ENCODE measurements at places on chromosomes 6 and 20.

DNA sequence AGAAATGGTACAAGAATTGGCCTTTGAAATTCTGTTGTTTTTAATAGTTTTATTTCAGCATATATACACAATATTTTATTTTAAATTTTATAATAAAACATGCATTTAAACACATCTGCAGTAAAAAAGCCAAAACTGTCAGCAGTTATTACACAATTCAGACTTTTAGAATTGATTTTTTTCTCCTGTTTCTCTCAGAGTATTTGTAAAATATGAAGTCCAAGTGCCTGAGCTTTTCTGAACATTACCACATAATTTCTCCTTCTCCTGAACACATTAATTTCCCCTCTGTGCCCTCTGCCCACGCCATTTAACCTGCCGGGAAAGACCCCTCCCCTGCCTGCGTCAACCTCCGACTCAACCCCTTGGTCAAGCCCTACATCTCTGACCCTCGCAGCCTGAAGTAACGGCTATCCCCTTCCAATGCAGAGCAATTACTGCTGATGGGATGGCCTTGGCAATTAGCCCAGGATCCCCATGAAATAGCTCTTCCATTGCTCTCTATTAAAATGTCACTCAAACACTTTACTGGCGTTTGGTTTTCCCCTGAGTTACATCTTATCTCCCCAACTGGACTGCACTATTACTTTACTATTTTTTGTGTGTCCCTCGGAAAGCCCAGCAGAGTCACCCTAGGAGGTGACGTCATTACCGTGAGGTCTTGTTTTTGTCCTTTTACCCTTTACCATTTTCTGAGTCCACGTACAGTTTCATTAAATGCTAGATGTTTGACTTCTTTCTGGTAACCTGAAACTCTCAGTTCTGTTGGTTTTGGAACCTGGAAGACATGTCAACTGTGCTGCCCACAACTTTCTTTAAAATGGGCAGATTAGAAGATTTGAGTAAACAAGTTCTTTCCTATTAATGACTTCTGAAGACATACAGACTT lies 146.7 kb upstream of the TAB2 start:
- no peak for DNase-seq

DNA sequence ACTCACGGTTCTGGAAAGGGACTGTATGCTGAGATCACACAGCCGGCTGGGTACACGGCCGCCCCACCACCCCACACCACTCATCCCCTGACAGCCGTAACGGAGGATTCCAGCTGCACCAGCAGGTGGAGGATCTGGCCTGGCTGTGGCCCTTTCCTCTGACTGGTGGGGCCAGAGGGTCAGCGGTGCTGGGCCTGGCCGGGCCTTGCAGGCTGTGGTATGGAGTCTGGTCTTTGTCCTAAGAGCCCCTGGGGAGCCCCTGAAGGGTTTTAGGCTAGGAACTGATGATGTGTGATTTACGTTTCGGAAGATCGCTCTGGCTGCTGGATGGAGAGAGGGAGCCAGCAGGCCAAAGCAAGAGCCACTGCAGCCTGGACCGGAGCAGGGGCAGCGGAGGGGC lies 26.6 kb downstream of the NOL4L start:
- DNase-seq: no peak

GRCh38 chr20:40865095-40865494 lies 163.5 kb upstream of the TOP1 start:
- DNase-seq: no peak

DNA sequence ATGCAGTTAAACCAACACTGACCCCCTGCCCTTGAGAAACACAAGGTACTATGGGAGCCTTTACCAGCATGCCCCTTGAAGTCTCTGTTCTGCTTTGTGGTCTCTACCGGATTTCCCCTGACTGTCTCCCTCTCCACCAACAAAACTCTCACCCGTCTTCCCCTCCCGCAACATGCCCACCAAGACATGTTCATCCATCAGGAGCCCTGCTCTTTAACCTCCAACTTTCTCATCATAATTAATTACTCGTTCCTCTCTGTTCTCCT lies 1.1 kb downstream of the ZNF165 start:
- DNase-seq: no peak

GRCh38 chr6:20416567-20417345 lies 15.1 kb downstream of the E2F3 start:
- no peak for DNase-seq

- no peak for DNase-seq
Measured at GRCh38 chr6:33952016-33952415, 148.2 kb upstream of the MLN start.

DNA sequence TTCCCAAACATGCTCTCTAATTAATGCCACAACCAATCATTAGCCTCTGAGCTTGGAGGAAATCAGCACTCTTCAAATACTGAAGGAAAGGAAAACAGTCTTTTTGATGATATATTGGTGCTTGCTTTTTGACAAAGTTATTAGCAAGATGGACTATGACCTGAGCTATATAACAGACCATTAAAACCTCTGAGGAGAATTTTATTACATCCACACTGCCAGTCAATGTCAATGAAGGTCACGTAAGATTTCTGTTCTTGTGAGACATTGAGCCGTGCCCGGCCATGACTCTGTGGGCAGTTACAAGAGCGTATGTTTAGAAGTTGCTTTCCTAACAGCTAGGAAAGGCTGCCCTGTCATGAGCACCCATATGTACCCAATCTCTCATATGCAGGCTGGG lies 659.0 kb downstream of the UTRN start:
- DNase-seq: no peak

DNA sequence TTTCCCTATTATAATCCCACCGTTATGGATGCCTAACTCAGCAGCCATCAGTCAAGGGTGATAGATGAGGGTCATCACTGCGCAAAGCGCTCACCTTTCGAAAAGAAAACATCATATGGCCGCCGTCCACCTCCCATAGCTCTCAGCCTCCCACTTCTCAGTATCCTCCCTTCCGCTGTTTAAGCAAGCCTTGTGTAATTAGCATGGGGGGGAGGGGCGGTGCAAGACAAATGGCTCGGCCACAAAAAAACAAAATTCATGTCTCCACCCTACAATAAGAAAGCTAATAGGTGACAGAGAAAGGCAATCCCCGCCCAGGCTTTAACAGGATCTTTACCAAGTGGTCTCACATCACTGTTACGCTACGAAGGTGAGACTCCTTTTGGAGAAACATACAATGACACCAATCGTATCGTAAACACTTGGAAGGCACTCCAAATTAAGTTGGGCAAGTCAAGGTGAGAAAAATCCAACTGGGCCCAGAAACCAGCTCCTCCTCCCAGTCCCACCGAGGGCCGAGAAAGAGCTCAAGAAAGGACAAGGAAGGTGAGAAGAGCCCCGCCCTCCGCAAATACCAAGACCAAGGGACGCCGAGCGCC lies 645 bp downstream of the DDX39B start:
- peak; percentile 42 for DNase-seq

- DNase-seq: no peak
Measured at GRCh38 chr6:150126641-150127291, 16.1 kb upstream of the PPP1R14C start.

DNA sequence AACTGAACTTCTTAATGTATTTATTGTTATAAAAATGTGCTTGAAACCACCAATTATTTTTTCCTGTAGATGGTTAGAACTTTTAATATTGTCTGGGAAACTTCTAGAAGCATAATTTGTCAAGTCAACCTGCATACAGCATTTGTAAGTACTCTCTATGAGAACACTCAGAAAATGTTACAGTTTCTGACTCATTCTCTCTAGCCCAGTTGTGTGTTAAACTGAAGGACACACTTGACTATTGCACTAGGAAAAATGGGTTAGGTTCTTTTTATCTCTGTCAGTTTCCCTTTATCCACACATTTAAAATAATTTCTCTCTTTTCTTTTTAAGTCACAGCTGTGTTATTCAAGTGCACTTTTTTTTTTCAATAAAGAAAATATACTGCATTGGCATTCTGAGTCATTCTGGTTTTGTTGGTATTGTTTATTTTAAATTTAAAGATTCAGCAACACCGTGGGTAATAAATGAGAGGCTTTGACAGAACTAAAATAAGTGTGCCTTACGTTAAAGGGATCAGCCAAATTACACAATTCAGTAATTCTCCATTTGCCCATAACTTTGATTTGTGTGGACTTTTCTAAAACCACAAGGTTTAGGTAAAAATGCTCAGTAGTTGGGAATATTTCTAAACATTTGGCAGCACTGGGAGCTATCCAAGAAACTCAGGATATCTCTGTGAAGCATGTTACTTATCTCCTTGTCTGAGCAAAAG lies 50.7 kb downstream of the OPN5 start:
- no peak for DNase-seq

DNA sequence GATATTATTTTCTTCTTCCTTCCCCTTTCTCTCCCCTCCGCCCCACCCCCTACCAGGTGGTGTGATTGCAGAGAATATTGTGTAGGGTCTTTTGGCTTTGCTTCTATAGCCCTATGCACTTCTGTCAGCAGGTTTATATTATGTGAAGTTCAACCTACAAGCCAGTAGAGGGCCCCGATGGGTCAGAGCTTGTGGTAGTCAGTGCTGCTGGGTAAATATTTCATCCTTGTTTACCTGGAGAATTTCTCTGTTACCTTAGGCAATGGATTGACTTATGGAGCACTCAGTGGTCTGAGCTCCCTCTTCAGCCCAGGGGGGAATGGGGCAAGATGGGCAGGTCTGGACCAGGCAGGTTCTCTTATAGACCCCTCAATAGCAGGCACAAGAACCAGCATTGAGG lies 720.9 kb downstream of the GRIK2 start:
- peak; percentile 3 for DNase-seq

- no peak for DNase-seq
Measured at GRCh38 chr6:125210667-125211066, 57.1 kb downstream of the TPD52L1 start.

DNA sequence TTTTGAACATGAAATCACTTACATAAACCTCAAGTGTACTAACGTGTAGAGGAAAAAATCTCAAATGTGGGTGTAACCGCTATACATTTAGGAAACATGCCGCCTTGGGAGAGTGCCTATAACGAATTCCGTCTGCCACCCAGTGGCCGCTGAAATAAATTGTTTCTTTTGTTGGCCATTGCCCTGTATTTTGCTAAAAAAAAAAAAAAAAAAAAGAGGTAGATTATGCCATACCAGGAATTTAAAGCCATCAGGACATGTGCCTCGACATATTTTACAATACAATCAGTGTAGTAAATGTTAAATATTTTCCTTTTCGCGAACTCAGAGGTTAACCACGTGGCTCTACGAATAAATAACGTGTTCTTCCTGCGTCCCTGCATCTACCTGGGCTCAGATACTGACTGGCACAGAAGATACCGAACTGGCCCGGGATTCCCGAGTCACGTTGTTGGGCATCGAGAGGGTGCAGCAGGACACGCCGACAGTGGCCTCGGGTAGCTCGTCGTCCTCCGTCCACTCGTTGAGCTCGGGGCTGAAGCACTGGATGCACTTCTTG lies 14.3 kb downstream of the KLHL31 start:
- DNase-seq: peak; percentile 47

DNA sequence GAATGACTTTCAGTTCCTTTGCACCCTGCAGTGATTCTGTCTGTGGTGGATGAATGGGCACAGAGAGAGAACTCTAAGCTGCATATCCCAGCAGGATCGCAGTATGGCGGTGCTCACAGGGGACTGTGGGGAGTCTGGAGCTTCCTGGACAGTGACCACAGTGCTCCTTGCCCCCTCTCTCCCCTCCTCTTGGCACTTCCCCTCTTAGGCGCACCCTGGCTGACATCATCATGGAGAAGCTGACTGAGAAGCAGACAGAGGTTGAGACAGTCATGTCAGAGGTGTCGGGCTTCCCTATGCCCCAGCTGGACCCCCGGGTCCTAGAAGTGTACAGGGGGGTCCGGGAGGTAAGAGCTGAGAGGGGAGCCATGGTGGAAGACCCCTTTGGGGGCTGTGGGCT lies 8.6 kb downstream of the BYSL start:
- no peak for DNase-seq

DNA sequence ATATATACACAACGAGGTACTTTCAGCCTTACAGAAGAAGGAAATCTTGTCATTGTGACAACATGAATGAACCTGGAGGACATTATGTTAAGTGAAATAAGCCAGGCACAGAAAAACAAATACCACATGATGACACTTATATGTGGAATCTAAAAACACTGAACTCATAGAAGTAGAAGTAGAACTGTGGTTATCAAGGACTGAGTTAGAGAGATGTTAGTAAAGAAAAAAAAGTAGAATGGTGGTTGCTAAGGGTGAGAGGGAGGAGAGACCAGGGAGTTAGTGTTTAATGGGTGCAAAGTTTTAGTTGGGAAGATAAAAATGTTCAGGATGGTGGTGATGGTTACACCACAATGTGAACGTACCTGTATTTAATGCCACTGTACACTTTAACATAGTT lies 4.8 kb upstream of the STX11 start:
- no peak for DNase-seq
